Muscle of leg (tissue), 16 donors: ENCODE measurements at places on chromosomes 12 and 14. TPM values are rescaled to one million over a fixed set of nuclear protein-coding genes. Genes with fewer than 3 reads are reported as not detected.

The TMEM117 gene
- 11.0 TPM for polyA plus RNA-seq

The GALNT4 gene
- 4.9 TPM for polyA plus RNA-seq

The DNAJC22 gene
- polyA plus RNA-seq = 0.13 TPM

The ETFBKMT gene
- polyA plus RNA-seq = 3.0 TPM

The C12orf75 gene
- 17.3 TPM for polyA plus RNA-seq

The KRT6C gene
- polyA plus RNA-seq = 0.32 TPM

The GCH1 gene
- 4.8 TPM for polyA plus RNA-seq

The RHEBL1 gene
- polyA plus RNA-seq = 1.5 TPM

The SERPINA9 gene
- polyA plus RNA-seq = not detected

The APOF gene
- polyA plus RNA-seq = not detected

The LEMD3 gene
- 22.3 TPM for polyA plus RNA-seq

The B4GALNT1 gene
- polyA plus RNA-seq = 2.9 TPM

The MGAT4C gene
- polyA plus RNA-seq = 0.76 TPM
